ENCODE measurements at places on chromosomes 3 and 15.

DNA sequence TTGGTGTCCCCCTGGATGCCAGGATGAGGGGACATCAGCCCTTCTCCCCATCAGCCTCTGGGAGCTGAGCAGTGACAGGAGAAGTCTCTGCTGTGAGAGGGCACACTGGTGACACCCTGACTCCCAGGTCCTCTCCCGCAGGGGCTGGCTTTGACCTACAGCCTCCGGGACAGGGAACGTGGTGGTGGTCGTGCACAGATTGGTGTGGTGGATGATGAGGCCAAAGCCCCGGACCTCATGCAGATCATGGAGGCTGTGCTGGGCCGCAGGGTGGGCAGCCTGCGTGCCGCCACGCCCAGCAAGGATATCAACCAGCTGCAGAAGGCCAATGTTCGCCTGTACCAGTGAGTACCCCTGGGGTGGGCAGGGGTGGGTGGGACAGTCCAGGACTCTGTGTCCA, 6.8 kb downstream of the VILL start:
- DNase-seq = no peak

- DNase-seq = no peak
Observed at GRCh38 chr3:88469216-88469615, 319.5 kb downstream of the C3orf38 start.

- DNase-seq = no peak
Observed at GRCh38 chr3:76402926-76403325, 617.6 kb upstream of the ZNF717 start.

- no peak for DNase-seq
Observed at GRCh38 chr3:165852711-165853110, 15.5 kb upstream of the BCHE start.

DNA sequence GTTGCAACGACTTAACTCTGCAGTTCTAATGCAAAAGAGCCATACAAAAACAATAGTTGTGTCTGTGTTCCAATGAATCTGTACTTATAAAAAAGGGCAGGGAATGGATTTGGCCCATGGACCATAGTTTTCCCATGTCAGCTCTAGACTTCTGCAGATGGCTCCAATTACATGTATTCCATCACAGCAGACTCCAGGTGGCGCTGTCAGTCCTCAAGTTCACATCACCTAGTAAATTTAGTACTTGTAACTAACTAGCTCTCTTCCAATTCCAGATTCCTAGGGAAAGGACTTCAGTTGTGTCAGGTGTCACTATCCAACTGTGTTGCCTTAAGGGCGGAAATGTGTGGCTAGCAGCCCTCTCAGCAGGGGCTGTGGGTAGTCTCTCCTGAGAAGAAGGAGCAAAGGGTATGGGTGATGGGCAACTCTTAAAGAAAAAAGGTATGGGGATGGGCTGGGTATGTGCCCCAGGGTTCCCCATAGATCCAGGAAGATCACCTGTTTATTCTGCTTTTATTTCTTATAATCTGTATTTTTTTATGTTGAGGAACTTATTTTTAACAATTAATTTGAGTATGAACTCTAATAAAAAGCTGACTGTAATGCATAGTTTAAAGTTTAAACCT, 36.2 kb downstream of the BBS4 start:
- peak; percentile 70 for DNase-seq

Measured in CD4-positive, alpha-beta T cell treated with Interleukin-12 subunit alpha and Interleukin-12 subunit beta, for 1 hour (primary cell).